ENCODE measurements at places on chromosomes 13 and 19. TPM values are rescaled to one million over a fixed set of nuclear protein-coding genes. Genes with fewer than 3 reads are reported as not detected.

DNA sequence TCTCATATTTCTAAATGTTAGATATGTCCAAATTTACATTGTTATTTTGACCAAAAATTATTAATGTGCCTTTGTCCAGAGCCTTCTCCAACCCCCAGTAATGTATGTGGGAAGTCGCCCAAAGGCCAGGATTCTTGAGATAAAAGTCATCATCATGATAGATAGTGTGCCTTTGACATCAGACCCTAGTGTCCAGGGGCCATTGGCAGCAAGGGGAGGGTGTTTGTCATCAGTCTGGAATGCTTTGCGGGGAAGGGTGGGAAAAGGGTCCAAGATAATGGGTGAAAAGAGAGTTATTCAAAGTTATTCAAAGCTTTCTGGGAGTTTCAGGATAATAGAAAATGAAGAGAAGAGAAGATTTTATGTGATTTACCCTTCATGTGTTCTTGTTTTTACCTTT, 909.5 kb upstream of the GPC6 start:
- DNase-seq = no peak

DNA sequence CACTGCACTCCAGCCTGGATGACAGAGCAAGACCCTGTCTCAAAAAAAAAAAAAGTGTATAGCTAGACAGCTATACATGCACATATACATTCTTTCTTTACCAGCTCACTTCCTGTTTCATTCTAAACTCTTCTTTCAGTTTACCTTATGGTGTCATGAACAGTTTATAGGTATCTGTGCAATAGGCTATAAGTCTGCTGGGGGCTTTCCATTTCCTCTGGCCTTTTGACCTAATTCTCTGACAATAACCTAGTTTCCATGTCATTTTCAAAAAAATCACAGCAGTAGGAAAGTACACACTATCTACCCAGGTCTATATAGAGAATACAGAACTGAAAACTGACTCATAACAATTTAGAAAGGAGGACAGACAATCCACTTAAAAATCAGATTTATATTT, 24.4 kb upstream of the URAD start:
- DNase-seq = no peak

GRCh38 chr19:55301459-55302317, 17.9 kb downstream of the BRSK1 start:
- DNase-seq = peak; percentile 76

- DNase-seq = no peak
Measured at GRCh38 chr19:45352471-45352870, 11.9 kb downstream of the KLC3 start.

DNA sequence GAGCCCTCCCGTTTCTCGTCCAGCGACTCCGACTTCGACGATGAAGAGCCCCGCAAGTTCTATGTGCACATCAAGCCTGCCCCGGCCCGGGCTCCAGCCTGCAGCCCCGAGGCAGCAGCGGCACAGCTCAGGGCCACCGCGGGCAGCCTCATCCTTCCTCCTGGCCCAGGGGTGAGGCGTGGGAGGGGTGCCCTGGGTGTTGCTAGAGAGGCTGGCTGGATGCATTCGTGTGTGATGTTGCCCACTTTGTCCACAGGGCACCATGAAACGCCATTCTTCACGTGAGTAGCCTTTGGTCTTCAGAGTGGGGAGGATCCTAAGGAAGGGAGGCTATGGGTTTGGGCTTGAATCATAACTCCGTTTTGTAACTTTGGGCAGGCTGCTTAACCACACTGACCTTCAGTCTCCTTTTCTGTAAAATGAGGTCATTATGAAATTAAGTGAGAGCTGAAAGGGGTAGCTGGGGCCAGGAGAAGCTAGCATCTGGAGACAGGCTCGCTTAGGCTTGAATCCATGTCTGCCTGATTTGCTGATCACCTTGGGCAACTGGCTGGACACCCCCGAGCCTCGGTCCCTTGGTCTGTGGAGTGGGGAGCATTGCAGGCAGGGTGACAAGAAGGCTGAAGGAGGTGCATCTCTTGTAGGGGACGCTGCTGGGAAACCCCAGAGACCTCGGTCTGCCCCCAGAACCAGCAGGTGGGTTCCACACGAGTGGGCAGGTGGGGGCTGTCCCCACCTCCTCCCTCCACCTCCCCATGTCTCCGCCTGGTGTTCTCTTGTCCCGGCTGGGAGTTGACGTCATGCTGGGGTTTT, 18.7 kb upstream of the B3GNT3 start:
- no peak for DNase-seq

DNA sequence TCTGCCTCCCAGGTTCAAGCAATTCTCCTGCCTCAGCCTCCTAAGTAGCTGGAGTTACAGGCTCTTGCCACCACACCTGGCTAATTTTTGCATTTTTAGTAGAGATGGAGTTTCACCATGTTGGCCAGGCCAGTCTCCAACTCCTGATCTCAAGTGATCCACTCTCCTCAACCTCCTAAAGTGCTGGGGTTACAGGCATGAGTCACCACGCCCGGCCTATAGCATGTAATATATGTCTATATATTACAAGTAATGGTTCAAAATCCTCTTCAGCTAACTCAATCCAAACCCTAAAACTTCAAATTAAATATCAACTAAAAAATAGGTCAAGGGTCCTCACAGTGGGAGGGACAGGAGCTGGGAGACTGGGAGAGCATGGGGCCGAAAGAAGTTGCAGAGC, 28.0 kb downstream of the FPR3 start:
- no peak for DNase-seq

- peak; percentile 23 for DNase-seq
Measured at GRCh38 chr13:68254151-68254550, 1024.0 kb upstream of the PCDH9 start.

GRCh38 chr19:873084-873483, 13.6 kb downstream of the CFD start:
- DNase-seq = peak; percentile 39

DNA sequence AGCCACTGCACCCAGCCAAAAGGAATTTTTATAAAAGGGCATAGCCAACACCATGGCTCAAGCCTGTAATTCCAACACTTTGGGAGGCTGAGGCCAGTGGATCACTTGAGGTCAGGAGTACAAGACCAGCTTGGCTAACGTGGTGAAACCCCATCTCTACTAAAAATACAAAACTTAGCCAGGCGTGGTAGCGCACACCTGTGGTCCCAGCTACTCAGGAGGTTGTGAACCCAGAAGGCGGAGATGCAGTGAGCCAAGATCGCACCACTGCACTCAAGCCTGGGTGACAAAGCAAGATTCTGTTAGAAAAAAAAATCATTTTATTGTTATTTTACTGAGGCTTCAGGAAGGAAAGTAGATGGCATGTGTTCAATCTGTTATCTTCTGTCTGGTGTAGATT, 31.3 kb upstream of the FOXO1 start:
- no peak for DNase-seq

DNA sequence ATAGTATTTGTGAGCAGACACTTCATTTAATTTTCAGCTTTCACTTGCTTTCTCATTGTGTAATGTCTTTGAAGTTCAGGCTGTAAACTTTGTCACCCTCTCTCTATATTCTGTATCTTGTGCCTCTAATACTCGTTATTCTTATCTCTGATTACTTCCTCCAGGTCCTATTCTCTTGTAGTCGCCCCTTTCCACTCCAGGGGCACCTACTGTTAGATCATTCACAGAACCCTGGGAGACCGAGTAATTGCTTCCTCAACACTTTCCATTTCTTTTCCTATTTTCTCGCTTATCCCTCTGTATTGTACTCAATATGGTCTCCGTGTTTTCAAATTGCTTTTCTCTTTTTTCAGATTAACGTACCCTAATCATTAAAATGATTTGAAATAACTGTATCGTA, 93.9 kb upstream of the TDRD3 start:
- DNase-seq = no peak

DNA sequence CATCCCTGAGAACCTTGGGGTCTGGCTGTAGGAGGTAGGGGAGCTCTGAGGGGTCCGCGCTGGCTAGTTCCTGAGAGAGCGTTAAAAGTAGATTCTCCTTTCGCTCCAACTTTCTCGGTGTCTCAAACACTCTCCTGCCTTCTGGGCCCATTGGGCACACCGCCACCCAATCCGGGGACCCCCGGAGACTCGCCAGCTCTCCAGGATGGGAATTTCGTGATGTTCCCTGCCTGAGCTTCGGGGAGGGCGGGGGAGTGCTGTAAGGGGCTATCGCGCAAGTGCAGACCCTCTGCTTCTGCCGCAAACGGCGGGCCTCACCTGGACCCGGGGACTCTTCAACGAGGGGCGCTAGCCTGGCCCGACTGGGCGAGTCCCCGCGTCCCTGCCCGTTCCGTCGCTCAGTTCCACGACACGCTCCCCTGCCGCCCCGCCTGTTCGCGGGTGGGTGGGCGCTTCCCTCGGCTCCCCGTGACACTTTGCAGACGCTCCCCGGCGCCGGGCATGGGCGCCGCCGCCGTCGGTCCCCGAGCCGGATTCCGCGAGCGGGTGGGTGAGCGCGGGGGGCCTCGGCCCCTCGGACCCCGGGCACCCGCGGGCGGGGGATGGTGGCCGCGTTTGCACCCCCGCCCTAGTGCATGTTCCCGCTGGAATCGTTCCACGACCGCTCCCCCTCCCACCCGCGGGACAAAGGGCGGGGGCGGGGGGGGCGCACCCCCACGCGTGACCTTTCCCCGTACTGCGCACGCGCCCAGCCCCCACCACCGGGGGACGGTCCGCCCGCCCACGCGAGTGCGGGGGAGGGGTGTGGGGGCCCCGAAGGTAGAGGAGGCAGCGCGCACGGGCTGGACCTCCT, at the start of gene CCDC106:
Gene CCDC106, plus strand, starts transcription at position 481 of the 853 bp plus-strand sequence. CDS start 835 bp downstream, outside the sequence.
- peak; percentile 68 for DNase-seq

- DNase-seq = no peak
Measured at GRCh38 chr13:75713852-75714251, 77.7 kb downstream of the LMO7 start.

The RFPL4AL1 gene
- total RNA-seq = not detected

The GGN gene
- not detected for total RNA-seq

The IRGC gene
- not detected for total RNA-seq

The FXYD7 gene
- total RNA-seq = not detected

The EID2 gene
- total RNA-seq = 16.7 TPM

The EBI3 gene
- total RNA-seq = not detected

The LILRA1 gene
- total RNA-seq = not detected

All from SK-MEL-5 (cell line).